ENCODE measurements at places on chromosomes 2 and 18.

GRCh38 chr2:102003696-102004095 is 11.9 kb downstream of the IL1R2 start:
- DNase-seq, result no peak

DNA sequence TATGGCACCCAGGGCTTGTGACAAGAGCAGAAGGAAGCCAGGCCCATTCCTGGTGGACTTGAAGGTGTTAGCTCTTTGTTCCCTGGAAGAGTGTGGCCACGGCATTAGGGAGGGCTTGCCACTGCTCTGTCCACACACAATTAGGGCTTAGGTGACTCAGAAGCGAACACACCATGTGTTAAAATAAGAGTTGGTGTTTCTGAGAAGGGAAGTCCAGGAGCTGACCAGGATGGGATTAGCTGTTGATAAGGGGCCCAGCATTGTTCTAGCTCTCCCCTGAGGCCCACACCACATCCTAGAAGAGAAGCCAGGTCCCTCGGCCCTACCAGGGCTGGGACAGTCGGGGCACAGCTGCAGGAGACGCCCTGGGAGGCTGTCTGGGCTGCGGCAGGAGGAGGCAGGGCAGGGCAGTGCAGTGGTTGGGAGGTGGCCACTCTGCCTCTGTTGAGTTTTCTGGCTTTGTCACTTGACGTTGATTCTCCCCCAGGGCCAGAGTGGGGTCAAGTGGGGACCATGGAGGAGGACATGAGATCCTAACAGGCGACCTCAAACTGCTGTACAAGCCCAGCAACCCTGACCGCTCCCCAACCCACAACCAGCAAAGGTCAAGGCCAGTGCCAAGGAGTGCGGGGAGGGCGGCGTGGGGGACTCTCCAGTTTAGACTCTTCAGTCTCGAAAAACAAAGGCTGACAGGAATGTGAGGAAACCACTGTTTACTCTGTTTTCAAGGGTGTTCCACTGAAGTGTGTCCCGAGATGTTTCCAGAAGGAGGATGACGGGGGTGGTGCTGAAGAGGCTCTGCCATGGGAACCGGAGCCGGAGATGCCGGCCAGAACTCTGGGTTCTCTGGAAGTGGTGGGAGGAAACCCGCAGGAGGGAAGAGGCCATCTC is 16.8 kb downstream of the GNLY start:
- no peak for DNase-seq

DNA sequence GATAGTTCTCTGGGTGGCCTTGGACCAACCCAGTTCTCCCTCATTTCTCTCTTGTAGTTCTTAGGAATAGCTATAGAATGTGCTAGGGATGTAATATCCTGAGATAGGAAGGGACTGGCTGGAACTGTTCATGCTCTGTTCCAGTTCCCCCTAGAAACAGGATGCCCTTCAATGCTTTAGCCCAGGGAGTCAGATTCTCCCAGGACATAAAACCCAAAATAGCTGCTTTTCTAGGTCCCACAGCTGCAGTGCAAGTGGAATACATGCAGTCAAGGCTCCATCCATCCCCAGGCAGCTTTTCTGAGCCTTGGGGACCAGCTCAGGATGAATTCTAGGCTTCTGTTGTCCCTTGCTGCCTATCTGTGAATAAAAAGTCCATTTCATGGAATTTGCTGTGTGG is 257.3 kb upstream of the CTAGE1 start:
- DNase-seq, result no peak

- DNase-seq, result no peak
These were observed 348.2 kb downstream of the CTNNA2 start for GRCh38 chr2:79861059-79861374.

GRCh38 chr2:239834143-239834542 is 191.0 kb downstream of the NDUFA10 start:
- DNase-seq, result no peak

DNA sequence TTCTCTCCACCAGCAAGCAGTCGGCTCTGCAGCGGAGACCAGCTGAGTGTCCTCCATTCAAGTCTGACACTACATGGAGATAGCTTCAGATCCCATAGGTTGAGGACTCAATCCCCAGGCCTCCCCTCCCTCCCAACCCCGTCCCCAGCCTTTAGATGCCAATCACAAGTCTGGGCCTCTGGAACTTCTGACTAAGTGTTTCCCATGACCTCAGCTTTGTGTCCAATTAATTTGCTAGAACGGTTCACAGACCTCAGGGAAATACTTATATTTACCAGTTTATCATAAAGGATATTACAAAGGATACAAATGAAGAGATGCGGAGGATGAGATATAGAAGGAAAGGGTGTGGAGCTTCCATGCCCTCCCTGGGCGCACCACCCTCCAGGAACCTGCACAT is 77.4 kb downstream of the MERTK start:
- no peak for DNase-seq

DNA sequence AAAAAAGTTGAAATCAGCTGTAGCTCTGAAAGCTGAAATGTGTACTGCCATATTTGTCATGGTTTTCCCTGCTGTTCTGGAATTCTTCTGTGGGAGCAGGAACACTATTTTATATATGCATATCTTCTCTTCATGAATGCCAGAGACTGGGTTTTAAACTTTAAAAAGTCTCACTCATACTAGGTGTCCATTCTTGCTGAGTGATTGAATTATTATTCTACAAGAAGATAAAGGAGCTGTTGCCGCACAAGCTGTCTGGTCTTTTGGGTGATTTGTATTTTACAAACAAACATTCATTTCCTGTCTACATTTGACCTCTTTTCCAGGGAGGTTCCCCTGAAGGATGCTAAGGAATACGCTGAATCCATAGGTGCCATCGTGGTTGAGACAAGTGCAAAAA is 40.5 kb upstream of the TXNDC2 start:
- no peak for DNase-seq

GRCh38 chr2:9703085-9703678 is 72.4 kb upstream of the YWHAQ start:
- peak; percentile 92 for DNase-seq

GRCh38 chr2:219614076-219614860 is 13.2 kb upstream of the SLC4A3 start:
- DNase-seq, result no peak

- peak; percentile 61 for DNase-seq
These were observed 107.7 kb upstream of the PPP1CB start for GRCh38 chr2:28643911-28644334.

DNA sequence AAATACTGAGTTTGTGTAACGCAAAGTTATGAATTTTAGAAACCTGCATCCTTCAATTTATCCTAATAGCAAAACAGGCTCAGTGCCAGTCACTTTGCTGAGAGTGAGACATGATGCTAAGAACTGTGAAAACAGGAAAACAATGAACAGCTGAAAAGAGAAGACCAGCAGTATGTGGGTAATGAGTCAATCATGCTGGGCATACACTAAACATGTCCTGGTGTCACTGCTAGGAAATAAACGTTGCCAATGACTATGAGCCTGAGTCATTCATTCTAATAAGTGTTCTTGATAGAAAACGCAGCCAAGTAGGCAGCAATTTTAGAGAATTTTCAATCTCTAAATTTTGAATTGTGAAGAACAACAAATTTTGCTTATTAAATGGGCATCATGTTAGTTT is 237.3 kb downstream of the GALR1 start:
- DNase-seq, result no peak

DNA sequence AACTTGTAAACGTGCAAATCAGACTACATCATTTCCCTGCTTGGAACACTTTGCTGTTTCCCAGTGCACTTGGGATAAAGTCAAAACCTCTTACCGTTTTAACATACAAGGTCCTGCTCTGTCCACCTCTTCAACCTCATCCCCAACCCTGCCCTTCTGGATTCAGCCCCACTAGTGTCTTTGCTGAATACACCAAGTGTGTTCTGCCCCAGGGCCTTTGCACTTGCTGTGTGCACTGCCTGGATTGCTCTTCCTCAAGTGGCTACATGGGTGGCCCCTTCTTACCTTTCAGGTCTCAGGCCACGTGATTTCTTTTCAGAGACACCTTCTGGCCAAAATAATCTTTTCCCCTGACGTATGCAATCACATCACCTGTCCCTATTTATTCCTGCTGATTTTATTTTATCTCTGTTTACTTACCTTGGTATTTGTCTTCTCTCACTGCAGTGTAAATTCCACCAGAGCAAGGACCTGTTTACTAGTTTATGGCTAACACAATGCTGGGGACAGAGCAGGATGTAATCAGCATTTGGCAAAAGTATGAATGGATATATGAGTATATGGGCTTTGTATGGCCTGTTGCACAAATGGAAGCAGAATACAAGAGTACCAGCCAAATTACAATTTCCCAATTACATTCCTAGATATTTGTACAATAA is 63.9 kb downstream of the MAPK4 start:
- DNase-seq, result no peak

- no peak for DNase-seq
These were observed 44.2 kb downstream of the WDPCP start for GRCh38 chr2:63544017-63544627.

DNA sequence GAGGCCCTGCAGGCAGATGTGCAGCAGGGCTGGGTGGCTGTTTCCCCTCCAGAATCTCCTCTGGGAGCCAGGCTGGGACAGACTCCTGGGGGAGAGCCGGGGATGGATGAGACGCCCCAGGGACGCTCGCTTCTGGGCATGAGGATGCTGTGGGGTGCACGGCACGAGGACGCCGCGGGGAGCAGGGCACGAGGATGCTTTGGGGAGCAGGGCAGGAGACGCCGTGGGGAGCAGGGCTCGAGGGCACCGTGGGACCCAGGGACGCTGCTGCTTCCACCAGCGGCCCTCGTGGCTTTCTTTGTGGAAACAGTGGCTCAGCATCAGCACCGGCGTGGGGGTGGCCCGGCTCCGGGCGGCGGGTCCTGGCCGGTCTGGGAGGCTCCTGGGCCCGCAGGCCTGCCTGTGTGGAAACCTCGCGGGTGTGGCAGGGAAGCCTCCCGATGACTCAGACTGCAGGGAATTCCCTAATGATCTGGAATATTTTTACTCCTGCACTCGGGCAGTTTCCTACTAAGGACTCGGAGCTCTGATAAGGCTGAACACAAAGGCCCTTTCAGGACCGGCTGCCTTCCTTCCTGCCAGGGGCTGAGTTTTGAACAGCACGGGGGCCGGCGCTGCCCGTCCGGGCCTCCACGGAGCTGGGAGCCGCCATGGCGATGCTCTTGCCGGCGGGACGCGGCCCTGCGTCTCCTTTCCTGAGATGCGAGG is 62.6 kb downstream of the NFATC1 start:
- peak; percentile 50 for DNase-seq

GRCh38 chr2:25159949-25160348 is 8.4 kb downstream of the POMC start:
- no peak for DNase-seq
